Naive thymus-derived CD8-positive, alpha-beta T cell (primary cell): ENCODE measurements at places on chromosomes 1 and 21.
A peak's percentile ranks its signal among the peaks of the same experiment; 100 is the strongest.

GRCh38 chr1:114353262-114353661, 157.7 kb downstream of the TRIM33 start:
- DNase-seq = no peak

GRCh38 chr1:32991819-32992488, 27.3 kb upstream of the RNF19B start:
- no peak for DNase-seq

GRCh38 chr1:209511169-209511568, 72.3 kb upstream of the CAMK1G start:
- no peak for DNase-seq

- DNase-seq = peak; percentile 65
Observed at GRCh38 chr21:27700974-27701614, 734.2 kb upstream of the ADAMTS5 start.

GRCh38 chr1:27161594-27161993, 6.7 kb upstream of the SLC9A1 start:
- DNase-seq = no peak

DNA sequence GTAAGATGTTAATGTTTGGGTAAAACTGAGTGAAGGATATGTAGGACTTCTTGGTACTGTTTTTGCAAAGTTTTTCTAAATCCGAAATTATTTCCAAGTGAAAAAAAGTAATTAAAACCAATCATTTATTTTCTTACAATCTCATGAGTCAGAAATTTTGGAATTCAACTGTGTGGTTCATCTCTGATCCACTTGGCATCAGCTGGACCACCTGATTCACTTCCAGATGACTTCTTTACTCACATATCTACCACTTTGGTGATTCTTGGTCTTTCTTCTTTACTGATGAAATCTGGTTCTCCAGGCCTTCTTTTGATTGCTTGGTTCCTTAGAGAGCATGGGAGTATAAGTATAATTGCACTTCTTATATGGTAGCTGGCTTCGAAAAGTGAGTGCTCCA, 254.9 kb upstream of the CACYBP start:
- no peak for DNase-seq

DNA sequence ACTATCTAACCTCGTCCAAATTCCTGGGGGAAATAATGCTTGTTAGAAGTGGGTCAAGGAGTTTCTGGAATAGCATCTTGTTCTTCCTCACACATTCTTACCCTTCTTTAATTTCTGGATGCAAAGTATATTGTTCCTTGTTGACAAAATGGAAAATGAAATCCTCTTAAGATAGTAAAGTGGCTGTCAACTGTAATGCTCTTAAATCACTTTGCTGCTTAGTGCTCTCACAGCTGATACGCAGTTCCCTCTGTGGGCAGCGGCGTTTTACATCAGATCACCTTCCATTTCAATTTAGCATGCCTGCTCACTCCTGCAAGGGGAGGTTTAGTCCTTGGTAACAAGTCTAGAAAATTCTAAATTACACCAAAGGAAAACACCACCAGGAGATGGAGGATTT, 113.1 kb downstream of the DNM3 start:
- DNase-seq = no peak

DNA sequence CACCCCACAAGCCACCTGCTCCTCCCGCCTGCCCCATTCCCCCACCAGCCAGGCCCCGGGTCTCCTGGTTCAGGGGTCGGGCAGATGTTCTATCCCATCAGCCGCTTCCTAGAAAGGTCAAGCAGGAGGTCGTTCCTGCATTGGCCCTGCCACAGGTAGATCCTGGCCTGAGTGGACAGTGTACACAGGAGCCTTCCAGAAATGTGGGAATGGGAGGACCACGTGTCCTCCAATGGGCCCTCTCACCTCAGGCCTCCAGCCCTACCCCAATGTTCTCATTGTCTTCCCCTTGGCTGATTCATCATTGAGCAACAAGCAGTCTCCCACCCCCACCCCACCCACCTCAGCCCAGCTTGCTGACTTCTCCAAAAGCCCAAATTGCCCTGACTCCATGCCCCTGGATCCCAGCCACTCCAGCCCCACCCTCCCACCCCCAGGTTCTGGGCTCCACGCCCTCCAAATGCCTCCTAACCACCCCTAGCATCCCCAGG, 2.1 kb downstream of the S100A16 start:
- no peak for DNase-seq

DNA sequence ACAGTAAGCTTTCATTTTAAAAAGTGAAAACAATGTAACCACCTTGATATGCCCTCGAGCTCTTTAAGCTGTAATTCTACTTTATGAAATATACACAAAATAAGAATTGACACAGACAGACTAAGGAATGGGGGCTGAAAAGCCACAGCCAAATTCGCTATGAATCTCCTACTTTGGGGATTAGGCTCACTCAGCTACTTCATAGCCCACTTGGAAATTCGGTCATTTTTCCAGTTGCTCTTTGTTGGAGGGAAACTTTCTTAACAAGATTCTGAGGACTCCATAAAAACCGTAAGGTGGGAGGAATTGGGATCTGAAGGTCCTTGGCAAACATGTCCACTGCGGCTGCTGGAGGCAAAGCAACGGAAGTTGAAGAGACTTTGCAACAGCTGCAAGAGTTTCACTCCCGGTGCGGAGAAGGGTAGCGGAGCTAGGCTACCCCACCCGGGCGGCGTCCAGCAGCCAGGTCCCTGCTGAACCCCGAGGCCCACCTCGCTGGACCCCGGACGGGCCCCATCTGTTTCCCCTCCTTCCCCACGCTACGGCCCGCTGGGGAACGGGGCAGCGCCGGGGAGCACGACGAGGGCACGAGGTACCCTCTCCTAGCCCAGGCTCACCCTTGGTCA, 634 bp downstream of the MYCBP start:
- no peak for DNase-seq

GRCh38 chr21:31176725-31177124, 138.4 kb upstream of the KRTAP19-8 start:
- DNase-seq = no peak

- no peak for DNase-seq
Observed at GRCh38 chr1:82564333-82564732, 763.6 kb downstream of the ADGRL2 start.

GRCh38 chr1:159580340-159580739, 7.3 kb upstream of the APCS start:
- no peak for DNase-seq

DNA sequence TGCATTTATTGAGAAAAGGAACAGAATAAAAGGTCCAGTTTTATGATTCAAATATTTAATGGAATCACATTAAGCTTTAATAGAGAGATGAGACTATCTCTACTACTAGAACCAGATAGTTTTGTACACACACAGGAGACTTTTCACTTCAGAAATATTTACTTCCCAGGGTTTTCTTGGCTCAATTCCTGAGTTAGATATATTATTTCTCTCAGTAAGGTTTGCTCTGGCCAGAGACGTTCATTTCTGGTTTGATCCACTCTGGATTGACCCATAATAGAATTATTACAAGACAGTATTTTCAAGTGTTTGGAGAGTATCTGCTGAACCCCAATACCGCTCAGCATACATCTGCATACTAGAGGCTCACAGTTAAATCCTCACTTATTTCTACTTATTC, 1.3 kb upstream of the RCOR3 start:
- no peak for DNase-seq

DNA sequence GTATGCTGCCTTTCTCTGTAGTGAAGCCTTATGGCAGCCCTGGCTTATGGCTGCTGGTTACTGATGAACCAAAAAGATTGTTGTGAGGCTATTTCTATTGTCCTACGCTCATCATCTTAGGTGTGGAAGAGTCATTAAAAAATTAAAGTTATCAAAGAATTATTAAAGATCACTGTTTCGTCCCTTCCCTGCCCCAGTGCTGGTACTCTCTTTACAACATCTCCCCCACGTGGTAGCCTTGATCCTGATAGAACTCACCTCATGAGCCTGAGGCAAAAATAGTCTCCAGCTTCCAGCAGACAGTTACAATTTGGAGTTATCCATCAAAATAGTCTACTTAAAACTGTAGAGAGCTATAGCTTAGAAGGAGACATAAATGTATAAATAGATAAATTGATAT, 201.5 kb downstream of the S1PR1 start:
- DNase-seq = no peak

GRCh38 chr1:192303029-192303428, 13.8 kb upstream of the RGS21 start:
- DNase-seq = no peak
